Smooth muscle cell of the brain vasculature (primary cell): ENCODE measurements at places on chromosomes 7 and 10.

DNA sequence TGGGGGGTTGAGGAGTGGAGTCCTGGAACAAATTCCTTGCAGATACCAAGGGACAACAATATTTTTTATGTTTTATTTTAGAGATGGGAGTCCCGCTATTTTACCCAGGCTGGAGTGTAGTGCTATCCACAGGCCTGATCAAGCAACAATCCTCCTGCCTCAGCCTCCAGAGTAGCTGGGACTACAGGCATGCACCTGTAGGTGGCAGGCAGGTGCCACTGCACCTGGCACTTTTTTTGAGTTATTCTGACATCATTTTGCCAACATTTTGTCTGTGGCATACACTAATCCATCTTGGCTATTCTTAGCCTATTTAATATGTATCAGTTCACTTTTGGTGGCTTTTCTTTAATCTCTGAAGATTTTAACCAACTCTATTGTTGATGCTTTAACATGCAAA, 317.8 kb upstream of the MTPN start:
- DNase-seq: no peak

GRCh38 chr7:23043441-23043840, 29.5 kb upstream of the HYCC1 start:
- DNase-seq: no peak

- DNase-seq: no peak
Measured at GRCh38 chr10:128013626-128014025, 106.7 kb downstream of the PTPRE start.

GRCh38 chr10:104351061-104351702, 2.5 kb upstream of the CFAP58 start:
- no peak for DNase-seq

DNA sequence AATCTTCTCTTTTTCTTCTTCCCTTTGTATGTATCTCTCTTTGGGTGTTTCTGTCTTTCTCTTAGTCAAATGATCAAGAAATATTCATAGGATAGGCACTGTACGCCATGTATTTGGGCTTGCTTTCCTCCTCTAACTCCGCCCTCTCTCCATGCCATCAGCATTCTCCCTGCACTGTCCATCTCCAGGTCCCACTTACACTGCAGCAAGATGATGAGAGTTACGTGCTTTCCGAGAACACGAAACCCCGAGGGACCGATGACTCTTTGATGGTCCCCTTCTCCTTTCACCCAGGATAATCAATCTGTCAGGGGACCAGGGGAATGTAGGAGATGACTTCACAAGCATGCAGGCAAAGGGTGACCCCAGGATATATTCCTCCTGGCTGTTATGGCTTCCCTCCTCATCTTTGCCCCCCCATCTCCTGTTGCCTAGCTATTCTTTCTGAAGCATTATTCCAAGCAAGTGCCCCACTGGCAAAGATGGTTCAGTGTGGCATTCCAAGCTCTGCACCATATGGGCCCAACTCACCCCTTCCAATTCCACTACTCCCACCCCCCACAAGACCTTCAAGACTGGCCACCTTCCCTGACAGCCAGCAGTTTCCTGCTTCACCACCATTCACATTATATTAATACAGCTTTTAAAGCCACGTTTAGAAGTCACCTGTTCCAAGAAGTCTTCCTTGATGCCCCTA, 40.0 kb downstream of the HIF1AN start:
- no peak for DNase-seq

- no peak for DNase-seq
Measured at GRCh38 chr7:28316489-28316888, 95.8 kb upstream of the CREB5 start.

DNA sequence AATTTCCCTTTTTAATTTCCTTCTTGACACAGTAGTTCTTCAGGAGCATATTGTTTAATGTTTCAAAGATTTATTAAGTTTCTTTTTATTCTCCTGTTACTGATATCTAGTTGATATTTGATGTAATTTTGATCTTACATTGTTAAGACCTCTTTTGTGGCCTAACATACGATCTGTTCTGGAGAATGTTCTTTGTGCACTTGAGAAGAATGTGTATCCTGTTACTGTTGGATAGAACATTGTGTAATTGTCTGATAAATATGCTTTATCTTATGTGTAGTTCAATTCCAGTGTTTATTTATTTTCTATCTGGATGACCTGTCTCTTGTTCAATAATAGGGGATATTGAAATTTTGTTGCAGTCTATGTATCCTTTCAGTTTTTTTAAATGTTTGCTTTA, 106.7 kb downstream of the ITGB1 start:
- DNase-seq: no peak
